GM12864 (cell line): ENCODE measurements at places on chromosomes 12 and 14.

- DNase-seq: no peak
These were observed 401.4 kb downstream of the ATP23 start for GRCh38 chr12:58342736-58343135.

DNA sequence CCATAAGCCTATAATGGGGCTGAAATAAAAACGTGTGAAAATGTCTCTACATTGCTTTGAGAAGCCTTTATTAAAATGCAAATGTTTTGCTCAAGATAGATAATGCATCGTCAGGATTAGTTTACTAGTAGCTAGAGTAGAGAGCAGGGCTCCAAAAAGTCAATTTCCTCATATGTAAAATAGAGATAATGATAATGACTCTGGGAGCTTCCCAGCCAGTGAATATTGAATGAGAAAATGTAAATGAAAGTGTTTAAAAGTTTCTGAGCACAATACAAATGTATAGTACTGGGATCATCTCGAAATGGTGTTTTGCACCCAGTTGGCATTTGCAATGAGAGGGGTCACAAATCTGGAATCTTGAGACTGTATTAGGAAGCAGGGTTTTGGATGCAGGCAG lies 135.3 kb downstream of the OTOGL start:
- DNase-seq: no peak

DNA sequence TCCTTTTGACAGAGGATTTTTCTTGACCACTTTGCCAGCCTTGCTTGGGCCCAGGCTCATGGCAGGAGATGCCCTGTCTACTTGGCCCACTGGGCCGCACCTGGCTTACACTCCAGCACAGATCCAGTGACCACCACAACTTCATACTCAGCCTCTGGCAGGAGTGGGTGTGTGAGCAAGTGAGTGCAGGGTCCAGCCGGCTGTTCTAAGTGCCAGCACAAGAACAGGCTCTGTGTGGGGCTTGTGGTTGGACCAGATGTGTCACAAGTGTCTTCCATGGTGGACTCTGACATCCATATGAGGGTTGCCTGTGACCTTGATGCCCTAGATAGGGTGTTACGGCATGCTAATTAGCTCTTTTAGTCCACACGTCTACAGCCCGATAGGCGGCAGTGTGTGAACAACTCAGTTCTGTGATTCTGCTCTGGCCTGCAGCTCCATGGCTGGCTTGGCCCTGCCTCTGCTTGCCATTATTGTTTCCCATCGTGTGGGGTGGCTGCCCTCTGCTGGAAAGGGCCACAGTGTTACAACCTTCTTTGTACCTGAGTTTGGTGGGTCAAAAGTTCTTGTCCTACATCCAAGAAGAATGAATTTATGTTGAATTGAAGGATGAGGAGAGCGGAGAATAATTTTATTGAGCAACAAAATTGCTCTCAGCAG lies 1089.1 kb downstream of the SLC6A15 start:
- DNase-seq: peak; percentile 49

- no peak for DNase-seq
These were observed 9.8 kb downstream of the NTF3 start for GRCh38 chr12:5441497-5442236.

DNA sequence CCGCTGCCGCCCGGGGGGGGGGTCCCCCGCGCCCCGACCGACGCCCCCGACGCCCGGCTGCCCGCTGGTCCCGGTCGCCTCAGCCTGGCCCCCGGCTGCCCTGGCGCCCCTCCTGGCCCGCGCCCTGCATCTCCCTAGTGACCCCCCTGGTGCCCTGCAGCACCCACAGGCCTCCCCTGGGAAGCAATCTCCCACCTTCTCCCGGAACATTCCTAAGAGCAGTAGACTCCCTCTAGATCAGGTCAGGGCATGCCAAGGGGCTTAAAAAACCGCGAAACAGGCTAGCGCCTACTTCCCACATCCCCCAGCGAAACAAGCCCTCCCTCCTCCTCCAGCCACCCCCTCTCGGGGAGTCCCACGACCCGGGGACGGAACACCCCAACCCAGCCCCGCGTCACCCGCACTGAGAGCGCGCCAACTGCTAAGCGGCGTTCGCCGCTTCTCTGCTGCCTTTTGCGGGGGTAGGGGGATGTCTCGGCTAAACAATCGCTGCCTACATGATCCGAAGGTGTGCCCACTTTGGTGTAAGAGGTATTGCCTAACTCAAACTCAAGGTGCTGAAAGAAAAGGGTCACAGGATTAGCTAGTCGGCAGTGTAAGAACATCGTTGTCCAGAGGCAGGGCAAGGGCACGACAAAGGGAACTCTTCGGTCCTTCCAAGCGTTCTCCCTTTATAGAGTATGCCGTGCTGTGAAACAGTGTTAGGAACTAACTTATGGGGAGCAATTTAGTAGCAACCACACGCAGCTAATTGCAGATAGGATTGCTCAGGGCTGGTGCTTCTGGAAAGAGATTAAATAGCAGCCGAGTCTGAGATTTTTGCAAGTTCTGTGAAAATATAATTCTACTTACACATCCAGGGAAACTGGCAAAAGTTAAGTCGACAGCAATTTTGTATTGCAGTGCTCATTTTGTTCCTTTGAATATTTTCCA lies 619 bp upstream of the NTN4 start:
- no peak for DNase-seq
